BE2C (cell line): ENCODE measurements at places on chromosomes 7 and 10.

GRCh38 chr7:81664304-81664703, 105.5 kb downstream of the HGF start:
- DNase-seq = no peak

- DNase-seq = no peak
Observed at GRCh38 chr7:44155191-44156185, 14.4 kb upstream of the MYL7 start.

- no peak for DNase-seq
Observed at GRCh38 chr7:129043012-129043411, 11.9 kb downstream of the TNPO3 start.

GRCh38 chr10:18144928-18145327, 4.7 kb downstream of the CACNB2 start:
- no peak for DNase-seq

GRCh38 chr10:83603708-83604107, 535.6 kb upstream of the GHITM start:
- DNase-seq = no peak

DNA sequence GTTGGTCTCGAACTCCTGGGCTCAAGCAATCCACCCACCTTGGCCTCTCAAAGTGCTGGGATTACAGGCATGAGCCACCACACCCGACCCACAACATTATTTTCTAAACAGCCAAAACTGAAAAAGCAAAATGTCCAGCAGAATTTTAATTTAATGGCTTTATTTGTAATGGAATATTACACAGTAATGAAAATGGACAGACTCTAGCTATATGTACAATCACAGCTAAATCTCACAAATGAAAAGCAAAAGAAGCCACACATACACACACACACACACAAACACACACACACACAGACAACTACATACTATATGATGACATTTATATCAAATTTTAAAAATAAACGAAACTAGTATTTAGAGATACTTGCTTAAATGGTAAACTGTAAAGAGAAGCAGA, 18.7 kb downstream of the ARHGAP19 start:
- DNase-seq = no peak

DNA sequence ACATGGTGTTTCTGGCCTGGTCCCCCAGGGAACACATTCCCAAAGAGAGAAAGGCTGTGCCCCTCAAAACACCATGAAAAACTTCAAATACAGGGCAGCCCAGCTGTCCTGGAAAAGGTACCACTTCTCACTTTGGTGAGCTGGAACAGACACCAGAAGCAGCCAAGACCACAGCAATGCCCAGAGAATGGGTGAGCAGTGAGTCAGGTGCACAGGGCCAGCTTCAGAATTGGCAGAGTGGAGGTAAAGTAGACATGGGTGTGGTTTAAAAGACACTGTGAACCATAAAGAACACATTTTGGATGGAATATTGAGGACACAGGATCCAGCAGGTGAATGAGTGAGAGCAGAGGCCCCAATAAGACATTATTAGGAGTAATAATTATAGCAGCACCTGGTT, 51.3 kb downstream of the FAM13C start:
- DNase-seq = no peak

DNA sequence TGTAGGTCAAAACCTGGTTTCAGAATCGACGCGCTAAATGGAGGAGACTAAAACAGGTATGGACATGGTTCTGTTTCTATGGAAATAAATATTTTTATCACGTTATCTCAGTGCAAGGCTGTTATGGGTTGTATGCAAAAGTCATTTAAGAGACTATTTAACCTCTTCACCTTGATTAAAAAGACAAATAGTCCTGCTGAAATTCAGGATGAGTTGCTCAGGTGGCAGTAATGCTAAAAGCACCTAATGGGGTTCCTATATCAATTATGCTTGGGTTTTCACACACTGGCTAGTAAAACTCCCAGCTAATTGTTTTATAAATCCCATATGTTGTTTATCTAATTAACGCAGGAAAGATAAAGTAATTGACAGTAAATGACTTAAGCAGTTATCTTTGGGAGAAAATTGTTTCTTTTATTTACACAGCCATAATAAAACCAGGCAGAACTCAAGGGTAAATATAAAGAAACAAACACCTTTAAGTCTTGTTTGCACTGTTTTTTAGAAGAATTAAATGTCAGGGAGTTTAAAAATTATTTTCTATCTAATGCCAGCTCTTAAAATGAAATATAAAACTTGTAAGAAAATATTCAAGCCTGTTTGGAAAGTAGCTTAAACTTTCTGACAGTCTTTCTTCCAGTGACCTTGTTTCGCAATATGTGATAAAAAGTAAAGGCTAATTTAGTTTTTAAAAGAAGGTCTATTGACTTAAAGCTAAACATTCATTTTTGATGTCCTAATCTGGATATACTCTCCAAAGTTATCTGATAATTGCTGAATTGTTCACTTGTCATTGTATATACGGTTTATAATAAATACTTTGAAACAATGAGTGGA, 3.2 kb downstream of the HHEX start:
- DNase-seq = no peak

DNA sequence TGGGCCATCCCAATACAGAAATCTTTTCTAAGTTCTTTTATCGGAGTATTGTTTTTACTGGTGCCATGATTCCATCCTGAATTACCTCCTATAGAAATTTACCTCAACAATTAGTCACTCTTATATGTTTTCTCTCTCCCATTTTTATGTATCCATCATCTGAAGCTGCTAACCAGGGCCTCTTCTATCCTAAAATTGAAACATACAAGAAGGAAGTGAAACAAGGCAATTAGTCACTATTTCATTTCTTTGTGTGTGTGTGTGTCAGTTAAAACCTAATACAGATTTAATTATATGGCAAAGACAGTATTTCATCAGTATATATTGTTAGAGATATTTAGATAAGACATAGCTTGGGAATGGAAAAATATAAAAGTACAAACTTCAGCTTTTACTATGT, 148.4 kb upstream of the AHR start:
- DNase-seq = no peak
